Heart left ventricle (tissue), 16 donors: ENCODE measurements at places on chromosomes 4 and X. TPM values are rescaled to one million over a fixed set of nuclear protein-coding genes. Genes with fewer than 3 reads are reported as not detected.

The GAGE12J gene
- polyA plus RNA-seq = not detected

The ZDHHC15 gene
- polyA plus RNA-seq = 1.3 TPM

The ADH1B gene
- 39.2 TPM for polyA plus RNA-seq

The TMEM154 gene
- 0.37 TPM for polyA plus RNA-seq
